Stimulated activated CD8-positive, alpha-beta memory T cell treated with anti-CD3 and anti-CD28 coated beads, Interleukin-7, amount 100 ng/mL, for 1 hour (primary cell): ENCODE measurements at places on chromosomes 6 and 20.

- DNase-seq = no peak
Measured at GRCh38 chr6:44233567-44234100, 10.2 kb downstream of the SLC29A1 start.

DNA sequence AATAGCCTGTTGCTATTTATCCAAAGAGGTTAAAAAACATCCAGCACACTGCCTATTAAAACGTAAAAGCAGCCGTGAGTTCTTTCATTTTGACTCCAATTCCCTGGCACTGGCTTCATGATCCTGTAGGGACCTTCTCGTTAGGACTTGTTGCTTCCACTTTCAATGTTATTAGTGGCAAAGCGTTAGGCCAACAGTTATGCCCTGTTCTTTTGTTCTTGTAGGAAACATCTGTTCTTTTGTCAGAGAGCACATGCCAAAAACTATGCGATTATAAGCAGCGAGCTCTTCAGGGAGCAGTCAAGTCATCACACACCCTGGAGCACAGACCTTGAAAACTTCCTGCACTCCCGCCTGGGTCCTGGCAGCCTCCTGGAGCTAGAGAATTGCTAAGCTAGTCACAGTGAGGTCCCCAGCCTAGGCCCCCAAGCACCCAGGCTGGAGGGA is 609.5 kb upstream of the ARID1B start:
- DNase-seq = no peak

DNA sequence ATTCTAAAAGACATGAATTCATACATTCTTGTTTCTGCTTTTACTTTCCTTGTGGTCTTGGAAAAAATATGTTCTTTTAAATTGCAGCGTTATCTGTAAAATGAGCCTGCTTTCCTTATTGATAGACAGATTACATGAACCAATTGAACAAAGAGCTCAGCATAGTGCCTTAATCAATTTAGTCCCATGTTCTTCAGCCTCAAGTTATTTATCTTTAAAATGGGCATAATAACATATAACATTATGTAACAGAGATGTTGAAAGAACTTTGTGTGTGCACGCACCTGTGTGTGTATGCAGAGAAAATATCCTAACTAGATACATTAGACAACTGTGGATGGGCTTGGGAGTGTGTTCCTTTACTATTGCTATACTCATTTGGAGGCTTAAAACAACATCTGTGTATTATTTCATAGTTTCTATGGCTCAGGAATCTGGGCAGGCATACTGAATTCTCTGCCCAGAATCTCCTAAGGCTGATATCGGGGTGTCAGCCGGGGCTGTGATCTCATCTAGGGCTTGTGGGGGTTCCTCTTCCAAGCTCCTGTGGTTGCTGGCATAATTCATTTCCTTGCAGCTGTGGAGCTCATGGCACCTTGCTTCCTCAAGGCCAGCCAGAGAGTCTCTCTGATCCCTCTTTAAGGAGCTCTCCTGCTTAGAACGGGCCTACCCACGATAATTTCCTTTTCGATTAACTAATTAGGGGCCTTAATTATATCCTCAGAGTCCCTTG is 194.1 kb downstream of the ARID1B start:
- no peak for DNase-seq

- DNase-seq = no peak
Measured at GRCh38 chr6:74991573-74992332, 214.1 kb downstream of the COL12A1 start.

- no peak for DNase-seq
Measured at GRCh38 chr20:9319687-9320384, 194.6 kb upstream of the LAMP5 start.

DNA sequence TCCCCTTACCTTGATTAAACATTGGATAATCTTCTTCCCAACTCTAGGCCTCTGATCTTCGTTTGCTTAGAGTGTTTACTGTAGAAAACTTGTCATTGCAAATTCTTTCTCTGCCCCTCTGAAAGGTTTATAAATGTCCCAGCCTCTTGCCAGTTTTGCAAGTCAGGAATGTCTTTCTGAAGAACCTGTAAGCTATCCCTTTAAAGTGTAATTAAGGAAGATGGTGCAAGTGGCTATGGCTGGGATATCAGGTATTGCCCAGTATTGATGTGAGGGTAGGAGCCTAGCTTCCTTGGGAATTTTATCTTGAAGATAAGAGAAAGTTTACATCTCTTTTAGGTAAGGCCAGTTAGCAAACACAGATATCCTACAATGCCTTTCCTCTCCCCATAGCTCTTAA is 211.0 kb upstream of the RIMS1 start:
- DNase-seq = no peak

GRCh38 chr6:39820553-39820952 is 28.4 kb downstream of the DAAM2 start:
- DNase-seq = no peak

- no peak for DNase-seq
Measured at GRCh38 chr6:6946206-6947155, 161.3 kb upstream of the RREB1 start.

DNA sequence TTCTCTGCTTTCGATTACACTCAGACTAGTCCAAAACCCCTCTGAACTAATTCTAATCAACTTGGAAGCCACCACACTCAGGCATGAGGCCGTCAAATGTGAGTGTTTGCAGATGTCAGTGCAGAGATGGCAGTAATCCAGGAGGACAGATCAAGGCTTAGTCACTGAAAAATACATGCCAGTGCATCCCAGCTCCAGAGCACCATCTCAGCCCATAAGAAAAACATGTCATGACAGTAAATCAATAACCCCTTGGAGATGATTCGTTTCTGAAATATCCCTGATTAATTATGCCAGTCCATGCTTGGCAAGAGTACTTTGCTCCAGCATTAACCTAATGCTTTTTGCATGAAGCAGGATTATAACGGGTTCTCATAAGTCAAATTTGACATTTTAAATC is 179.5 kb downstream of the ADAT2 start:
- DNase-seq = no peak
